Activated CD4-positive, alpha-beta T cell treated with anti-CD3 and anti-CD28 coated beads for 24 hours (primary cell): ENCODE measurements at places on chromosomes 4 and X.

- no peak for DNase-seq
Measured at GRCh38 chr4:167084321-167084720, 150.0 kb downstream of the SPOCK3 start.

DNA sequence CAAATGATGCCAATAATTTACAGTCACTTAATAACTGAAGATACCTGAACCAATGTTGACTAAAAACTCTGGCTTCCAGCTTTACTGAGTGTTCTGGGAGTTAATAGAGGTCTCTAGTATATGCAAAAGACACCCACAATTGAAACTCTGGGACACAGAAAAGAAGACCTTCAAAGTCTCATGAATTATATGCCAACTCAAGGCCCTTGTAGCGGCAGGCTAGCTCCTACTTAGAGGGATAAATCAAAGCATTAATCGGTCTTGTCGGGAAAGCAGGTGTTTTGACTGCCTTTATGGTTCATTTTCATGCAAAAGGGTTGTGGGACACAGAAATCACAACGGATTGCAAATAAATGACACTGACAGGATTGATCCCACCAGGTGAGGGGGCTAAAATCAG is 55.9 kb downstream of the PCDH18 start:
- no peak for DNase-seq

GRCh38 chr4:142407596-142407995 is 438.5 kb downstream of the INPP4B start:
- DNase-seq: no peak

DNA sequence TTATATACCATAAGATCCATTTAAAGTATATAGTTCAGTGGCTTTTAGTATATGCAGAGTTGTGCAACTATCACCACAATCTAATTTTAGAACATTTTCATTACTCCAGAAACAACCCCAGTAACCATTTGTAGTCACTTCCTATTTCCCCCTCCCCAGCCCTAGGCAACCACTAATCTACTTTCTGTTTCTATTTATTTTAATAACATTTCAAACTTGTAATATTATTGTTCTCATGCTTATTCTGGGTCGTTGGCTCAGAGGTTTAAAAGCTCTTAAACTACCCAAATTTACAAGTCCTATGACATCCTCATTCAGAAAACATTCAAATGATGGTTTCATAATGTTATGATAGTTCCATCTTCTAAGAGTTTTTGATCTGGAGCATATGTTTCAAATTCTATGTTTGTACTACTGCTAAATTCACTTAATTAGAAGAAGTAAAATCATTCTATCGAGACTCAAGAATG is 18.4 kb downstream of the XIAP start:
- DNase-seq: no peak

DNA sequence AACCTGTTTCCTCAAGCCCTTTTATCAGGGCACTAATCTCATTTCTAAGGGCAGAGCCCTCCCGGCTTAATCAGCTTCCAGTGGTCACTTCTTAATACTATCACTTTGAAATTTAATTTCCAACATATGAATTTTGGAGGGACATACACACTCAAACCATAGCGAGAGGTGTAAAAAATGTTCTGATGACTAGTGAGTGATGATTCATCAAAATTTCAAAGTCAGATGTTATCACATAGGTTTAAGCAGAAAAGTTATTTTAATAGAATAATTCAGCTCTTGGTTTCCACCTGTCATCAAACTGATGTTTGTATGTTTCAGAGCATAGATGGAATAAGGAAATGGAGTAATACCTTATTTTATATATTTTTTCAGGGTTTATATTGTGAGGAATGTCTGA is 161.9 kb downstream of the TLL1 start:
- DNase-seq: no peak

- no peak for DNase-seq
Measured at GRCh38 chr4:86359944-86360478, at the start of gene MAPK10. MAPK10 (minus strand) TSS chr4:86360053.

DNA sequence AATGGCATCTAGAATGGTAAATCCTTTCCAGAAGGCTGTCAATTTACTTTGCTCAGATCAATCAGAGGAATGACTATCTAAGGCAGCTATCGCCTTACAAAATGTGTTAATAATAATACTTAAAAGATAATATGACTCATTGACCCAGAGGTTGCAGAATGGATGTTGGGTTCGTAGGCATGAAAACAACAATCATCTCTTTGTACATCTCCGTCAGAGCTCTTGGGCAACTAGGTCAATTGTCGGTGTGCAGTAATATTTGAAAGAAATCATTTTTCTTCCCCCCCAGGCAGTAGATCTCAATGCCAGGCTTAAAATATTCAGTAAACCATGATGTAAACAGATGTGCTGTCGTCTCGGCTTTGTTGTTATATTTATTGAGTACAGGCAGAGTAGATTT is 165.1 kb downstream of the CAMK2D start:
- no peak for DNase-seq

DNA sequence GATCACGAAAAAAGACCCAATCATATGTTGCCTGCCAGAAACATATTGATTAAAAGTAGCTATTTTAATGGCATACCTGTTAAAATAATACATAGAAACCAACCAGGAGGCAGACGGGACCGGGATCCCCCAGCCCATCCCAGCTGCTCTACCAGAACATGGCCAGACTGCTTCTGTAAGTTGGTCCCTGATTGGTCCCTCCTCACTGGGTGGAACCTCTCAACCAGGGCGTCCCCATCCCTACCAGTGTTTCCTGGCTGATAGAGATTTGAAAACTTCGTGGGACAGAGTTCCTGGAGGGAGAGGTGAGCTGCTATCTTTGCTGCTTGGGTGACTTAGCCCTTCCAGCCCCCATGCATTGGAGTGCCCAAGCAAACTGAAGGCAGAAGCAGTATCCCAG is 256.2 kb downstream of the TRAM1L1 start:
- DNase-seq: no peak

GRCh38 chrX:70262952-70263567 is 3.1 kb upstream of the P2RY4 start:
- no peak for DNase-seq

GRCh38 chr4:123495530-123495929 is 98.9 kb downstream of the SPRY1 start:
- DNase-seq: no peak

DNA sequence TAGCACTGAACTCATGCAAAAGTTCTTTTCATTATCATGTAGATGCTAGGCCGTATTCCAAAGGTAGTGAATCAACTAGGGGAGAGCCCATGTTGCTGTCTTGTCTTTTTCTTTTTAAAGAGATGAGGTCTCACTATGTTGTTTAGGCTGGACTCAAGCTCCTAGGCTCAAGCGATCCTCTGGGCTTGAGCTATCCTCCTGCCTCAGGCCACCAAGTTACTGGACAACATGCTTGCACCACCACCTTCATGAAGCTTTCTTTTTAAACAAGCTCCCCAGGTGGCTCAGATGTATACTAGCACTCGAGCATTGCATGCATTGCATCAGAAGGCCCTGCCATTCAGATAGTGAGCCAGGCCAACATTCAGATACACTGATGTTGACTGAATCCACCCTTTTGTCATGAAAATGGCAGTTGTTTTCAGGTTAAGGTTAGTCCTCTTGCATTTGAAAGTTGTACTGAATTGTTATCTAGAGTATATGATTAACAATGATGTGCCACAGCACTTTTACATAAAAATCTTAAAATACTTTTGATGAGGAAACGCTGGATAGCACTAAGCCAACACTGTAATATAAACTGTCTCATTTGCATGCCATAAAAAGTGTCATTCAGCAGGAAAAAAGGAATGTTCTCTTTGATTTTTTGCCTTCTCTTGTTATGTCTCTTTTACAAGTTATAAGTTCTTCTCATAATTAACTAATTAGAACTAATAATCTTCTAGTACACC is 76.7 kb downstream of the FNIP2 start:
- DNase-seq: no peak
